ENCODE measurements at places on chromosomes 4 and X.

- DNase-seq: no peak
These were observed 175.4 kb upstream of the TENM3 start for GRCh38 chr4:182067828-182068227.

- no peak for DNase-seq
These were observed 327.8 kb downstream of the GALNTL6 start for GRCh38 chr4:172141025-172141424.

DNA sequence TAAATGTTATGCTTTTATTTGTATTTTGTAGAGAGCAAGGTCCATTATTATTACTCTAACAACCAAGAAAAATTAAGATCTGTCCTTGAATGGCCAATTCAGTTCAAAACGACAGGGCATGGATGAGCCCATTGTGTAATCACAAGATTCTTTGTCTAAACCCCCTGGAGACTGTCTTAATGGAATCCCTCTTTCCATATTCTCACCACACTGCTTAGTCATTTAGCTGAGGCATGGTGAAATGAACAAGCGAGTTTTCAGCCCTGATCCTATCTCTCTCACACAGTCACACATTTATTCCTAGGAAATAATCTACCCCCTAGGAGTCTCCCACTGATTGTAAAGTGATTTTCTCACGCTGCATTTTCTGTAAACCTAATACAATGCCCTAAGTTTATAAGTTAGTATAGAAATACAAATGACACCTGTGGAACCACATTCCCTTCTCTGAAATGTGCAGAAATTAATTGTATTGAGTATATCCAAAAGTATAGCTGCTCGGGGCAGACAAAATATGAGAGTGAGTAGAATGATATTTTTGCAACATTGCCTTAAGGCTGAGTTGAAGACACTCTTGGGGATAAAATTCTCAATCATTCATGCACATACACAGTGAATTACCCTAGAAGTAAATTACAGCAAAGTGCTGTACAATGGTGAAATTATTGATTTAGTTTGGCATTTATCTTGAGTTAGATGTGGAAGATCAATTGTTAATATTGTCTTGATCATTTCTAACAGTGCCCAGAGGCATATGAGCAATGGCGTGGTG lies 119.7 kb upstream of the PCDH7 start:
- DNase-seq: no peak

- no peak for DNase-seq
These were observed 91.6 kb upstream of the BMP2K start for GRCh38 chr4:78684325-78685079.

GRCh38 chr4:10611673-10612072 lies 72.9 kb downstream of the CLNK start:
- DNase-seq: no peak
